ENCODE measurements at places on chromosomes 6 and 20.

DNA sequence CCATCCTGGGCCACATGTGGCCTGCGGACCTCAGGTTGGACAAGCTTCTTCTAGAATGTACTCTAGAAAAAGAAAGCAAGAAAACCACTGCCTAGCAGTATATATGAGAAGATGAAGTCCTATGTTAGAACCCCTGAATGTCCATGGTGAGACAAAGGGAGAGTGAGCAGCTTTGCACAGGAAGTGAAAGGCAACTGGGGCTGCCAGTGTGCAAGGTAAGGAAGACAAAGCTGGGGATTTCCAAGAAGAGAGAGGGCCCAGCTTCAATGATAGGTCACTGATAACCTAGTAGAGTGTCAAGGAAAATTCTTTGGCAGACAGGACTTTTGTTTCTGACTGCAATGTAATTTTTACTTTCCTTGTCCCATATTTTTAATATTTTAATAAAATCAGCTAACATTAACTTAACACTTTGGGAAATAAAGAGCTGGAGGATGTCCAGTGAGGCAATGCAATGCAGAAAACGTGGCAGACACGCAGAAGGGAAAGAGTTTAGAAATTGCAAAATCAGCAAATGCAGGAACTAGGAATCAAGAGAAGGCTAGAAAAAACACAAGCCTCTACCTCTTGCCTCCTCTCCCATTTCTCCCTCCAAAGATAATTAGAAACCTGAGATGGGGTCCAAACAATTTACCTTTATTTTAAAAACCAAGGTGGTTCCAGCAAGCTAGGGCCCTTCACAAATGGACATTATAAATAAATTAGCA is 47.4 kb downstream of the CYP39A1 start:
- no peak for DNase-seq

GRCh38 chr6:52389626-52390360 is 27.8 kb downstream of the PAQR8 start:
- peak; percentile 61 for DNase-seq

- no peak for DNase-seq
Measured at GRCh38 chr20:47319517-47320252, 36.8 kb downstream of the ZMYND8 start.

GRCh38 chr6:87944541-87944954 is 103.1 kb upstream of the SPACA1 start:
- no peak for DNase-seq

GRCh38 chr6:46305236-46305635 is 134.5 kb upstream of the ENPP5 start:
- no peak for DNase-seq

DNA sequence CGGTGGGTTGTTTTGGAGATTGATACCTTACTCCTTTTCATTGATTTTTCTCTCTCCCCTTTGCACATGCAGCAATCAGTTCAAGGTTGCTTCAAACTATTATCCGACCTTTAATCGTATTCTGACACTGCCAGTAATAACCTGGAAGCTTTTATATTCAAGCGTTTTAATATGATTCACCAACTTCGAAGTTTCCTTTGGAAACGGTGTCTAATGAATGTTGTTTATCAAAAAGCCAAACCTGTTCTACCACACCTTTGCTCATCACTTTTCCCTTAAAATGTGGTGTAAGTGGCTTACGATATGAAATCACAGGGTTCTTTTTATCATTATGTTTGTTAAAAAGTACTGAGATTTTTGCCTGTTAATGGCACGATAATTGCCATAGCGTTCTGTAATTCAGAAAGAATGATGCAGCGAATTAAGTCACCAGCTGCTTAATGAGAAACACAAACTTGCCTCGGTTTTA is 660 bp downstream of the STXBP5 start:
- no peak for DNase-seq

DNA sequence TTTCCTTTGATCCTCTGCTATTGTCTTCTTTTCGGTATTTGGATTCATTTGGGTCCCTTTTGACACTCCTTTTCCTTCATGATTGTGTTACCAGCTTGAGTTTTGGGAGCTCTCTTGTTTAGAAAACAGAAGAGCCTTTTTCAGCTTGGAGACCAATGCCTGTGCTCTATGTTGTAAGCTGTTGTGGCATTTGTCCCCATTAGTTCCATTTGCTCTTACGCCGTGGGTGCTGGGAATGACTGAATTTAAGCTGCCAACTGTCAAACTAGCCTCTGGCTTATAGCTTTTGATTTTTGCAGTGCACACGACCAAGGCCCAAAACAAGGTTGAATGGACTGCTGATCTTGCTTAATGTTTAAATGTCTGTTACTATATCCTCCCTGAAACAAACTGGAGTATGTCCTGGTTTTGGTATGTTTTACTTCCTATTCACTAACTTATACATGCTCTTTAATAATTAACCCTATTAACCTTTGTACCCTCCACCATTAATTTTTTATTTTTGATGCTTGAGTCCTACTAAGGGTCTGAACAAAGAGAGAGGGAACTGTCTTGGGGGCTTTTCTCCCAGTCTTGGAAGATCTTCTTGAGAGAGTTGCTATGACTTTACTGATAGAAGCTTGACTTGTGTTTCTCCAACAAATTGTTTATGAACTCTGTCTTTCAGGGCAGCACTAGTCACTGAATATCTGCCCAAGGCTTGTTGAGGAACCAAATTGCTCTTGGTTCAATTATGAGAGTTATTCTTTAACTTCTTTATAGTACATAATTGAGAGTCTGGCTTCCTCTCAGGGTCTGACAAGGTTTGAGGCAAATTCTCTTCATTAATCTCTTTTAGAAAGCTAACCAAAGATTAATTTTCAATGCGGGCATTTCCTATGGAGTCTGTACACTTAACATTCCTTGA is 100.3 kb upstream of the SIRPG start:
- no peak for DNase-seq

DNA sequence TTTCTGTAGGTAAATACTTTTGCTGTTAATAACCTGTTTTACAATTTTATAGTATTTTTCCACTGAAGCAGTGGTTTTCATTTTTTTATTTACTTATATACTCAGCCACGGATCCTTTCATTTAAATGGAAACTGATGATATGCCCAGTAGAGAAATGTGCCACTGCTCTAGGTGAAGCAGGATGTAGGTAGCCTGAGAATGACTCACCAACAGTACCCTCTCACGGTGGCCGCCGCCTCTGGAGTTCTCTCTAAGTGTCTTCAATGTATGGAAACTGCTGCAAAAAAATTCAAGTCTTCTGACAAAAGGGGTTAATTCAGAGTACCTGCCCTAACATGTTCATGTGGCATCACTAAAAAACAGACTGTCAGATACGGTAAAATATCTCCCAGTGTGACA is 6.4 kb downstream of the EYA4 start:
- DNase-seq, result no peak

- no peak for DNase-seq
Measured at GRCh38 chr6:48048451-48049146, 62.4 kb downstream of the PTCHD4 start.

DNA sequence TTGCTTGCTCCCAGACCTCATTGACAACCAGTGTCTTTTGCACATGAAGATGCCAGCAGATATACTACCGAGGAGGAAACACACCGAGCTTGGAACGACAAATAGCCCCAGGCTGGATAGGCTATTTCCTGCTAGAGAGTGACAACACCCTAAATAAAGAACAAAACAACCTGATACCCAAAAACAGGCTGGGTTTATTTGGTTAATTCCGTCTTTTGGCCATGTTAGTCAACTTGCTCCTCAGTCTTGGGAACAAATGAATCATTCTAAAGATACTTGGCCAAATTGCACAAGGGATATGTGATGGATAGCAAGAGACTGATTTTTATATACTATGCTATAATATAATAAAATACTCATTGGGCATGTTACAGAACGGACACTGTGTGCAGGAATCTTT is 11.5 kb upstream of the MUC22 start:
- DNase-seq, result no peak

- DNase-seq, result no peak
Measured at GRCh38 chr6:22940581-22941290, 371.4 kb downstream of the HDGFL1 start.

DNA sequence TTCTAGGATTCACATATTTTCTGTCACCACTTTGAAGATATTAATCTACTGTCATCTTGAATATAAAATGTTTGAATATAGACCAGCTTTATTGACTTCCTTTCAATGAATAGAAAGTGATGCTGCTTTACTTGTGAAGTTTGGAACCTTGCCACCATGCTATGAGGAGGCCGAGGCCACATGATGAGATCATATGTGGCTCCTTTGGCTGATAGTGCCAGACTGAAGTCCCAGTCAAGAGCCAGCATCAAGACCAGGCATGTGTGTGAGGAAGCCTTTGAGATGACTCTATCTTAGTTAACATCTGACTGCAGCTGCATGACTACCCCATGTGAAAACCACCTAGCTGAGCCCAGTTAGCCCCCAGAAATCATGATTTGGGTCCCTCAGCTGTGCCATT is 169.5 kb downstream of the OTOR start:
- no peak for DNase-seq

DNA sequence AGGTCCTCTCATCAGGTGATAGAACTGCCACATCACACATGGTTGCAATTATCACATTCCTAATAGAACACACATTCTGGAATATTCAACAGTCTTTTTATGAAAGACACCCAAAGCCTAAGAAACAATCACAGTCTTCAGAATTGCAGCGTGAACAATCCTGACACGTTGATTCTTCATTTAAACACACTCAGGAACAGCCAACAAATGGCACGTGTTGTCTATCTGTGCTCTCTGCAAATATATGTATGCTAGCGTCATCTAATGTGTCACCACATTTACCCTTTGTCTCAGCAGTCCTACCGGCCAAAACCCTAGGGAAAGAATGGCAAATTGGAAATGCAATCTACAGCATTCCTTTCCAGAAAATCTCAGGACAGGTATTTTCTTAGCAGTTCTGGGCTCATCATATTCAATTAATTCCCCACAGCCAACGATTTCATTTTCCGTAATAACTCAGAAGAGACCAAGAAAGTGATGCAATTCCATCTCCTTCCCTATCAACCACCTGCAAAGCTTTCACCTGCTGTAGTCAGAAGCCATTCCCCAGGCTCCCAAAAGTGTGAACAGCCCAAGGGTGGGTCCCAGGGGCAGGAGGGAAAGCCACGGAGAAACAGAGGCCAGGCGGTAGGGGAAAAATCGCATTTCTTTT is 280.3 kb upstream of the JARID2 start:
- no peak for DNase-seq

GRCh38 chr6:148370176-148370575 is 27.5 kb downstream of the SASH1 start:
- no peak for DNase-seq

DNA sequence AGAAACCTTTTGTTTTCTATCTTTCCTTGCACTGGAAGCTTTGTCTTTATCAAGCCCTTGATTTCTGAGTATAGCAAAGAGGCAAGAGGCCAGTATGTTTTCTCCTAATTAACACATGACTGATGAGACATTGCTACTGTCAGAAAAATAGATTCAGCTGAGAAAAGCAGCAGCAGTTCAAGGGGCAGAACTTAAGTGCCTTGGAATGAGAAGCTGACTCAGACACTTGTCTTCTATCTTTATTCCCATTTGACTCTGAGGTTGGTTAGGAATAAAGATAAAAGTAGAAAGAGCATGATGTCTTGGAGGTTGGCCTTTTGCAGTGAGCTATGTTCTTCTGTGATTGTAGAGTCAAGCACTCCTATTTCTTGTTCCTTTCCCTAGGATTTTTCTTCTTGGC is 79.1 kb upstream of the MAN1A1 start:
- no peak for DNase-seq

DNA sequence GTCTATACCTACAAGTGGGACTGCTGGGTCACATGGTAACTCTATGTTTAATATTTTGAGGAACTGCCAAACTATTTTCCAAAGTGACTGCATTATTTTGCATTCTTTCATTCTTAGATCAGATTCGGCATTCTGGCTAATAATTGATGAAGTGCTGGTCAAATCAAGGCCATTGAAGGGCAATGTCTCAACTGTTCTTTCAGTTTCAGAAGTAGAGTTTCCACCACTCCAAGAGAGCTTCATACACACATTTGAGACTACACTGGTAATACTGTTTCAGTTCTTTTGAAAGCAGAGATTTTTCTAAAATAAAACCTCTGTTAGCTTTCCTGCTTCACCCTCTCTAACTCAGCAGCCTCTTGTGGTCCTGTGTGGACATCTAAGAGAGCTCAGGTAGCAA is 154.5 kb downstream of the CFAP61 start:
- DNase-seq, result no peak

DNA sequence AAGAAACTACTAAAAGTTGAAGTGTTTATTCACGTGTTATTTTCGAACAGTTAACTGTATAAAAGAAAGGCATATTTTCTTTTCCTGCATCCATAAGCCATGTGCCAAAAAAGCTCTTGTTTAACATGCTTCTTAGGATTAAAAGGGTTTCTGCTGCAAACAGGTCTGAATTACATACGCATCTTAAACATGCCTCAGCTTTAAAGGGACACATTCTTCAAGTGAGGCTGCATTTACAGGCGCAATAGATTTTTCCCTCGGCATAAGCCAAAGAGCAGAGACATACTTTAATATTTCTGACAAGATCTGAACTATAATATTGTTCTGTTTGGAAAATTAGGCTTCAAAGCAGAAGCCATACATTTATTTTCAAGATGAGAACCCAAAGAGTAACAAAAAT is 39.4 kb downstream of the PDE7B start:
- DNase-seq, result no peak

DNA sequence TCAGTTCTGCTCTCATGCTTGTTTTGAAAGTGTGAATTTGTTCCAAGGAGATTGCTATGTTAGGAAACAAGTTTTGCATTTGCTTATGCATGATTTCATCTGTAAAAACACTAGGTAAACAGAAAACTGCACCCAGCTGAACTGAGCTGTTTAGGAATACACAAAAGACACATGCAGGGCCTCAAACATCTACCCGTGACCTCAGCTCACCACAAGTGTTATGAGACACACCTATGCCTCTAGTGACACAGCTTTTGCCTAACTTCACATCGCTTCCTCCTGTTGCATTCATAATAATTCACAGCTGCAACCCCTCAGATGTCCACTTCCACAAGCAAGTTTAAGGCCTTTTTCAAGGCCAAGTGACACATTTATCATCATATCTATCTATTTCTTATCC is 98.0 kb upstream of the SLC24A3 start:
- no peak for DNase-seq

Data from activated CD4-positive, alpha-beta memory T cell treated with anti-CD3 and anti-CD28 coated beads, Interleukin-2, amount 10 ng/mL, durations not matched to agents 7 days and 5 days (primary cell).